ENCODE measurements at places on chromosomes 6 and 20.

- peaks cover 17% of the 10 kb centered on the region for H3K4me1 ChIP-seq
- no peak overlapping the region for H3K27ac ChIP-seq
- H3K4me3 ChIP-seq: no peak overlapping the region
- no peaks in the 10 kb centered on the region for H3K36me3 ChIP-seq
- no peak for DNase-seq
Observed at GRCh38 chr6:105186576-105186975, 6.8 kb upstream of the POPDC3 start.

DNA sequence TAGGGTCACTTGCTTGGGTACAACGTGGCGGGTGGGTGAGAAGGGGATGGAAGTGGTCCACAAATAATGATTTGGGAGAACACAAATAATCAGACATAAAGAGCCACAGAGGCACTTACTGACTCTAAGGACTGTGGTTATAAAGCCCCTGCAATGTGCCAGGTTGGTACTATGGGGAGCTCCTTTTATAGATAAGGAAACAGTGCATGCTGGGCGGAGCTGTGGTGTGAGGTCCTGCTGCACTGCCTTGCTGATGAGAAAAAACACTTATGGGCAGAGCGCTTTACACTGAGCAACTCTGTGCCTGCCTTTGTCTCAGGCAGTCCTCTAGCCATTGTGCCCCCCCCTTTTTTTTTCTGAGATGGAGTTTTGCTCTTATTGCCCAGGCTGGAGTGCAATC lies 29.1 kb upstream of the SCRT2 start:
- no peak for DNase-seq
- peaks cover 41% of the 10 kb centered on the region for H3K27me3 ChIP-seq
- peaks cover 6% of the 10 kb centered on the region for H3K4me1 ChIP-seq
- H3K4me3 ChIP-seq: no peak overlapping the region

DNA sequence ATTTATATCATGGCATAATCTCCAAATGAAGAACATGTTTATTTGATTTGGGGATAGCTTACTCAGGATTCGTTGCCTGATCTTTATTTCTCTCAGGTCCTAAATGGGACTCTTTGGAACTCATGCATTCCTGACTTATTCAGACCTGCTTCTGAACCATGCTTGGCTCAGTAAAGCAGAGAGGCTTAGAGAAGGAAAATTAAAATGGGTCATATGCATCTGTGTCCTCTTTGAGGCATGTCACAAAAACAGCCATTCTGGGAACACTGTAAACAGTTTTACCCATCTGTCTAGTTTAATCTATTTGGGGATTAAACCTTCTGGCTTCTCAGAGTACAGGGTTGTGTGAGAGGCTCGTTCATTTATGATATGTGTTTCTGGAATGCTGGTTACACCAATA lies 1017.3 kb downstream of the KIF16B start:
- no peak overlapping the region for H3K27ac ChIP-seq
- no peak for DNase-seq
- no peak overlapping the region for H3K4me3 ChIP-seq
- peaks cover 18% of the 10 kb centered on the region for H3K4me1 ChIP-seq

- no peak overlapping the region for H3K27ac ChIP-seq
- H3K36me3 ChIP-seq: peaks cover 28% of the 10 kb centered on the region
- no peak for DNase-seq
- no peaks in the 10 kb centered on the region for H3K27me3 ChIP-seq
- no peak overlapping the region for H3K4me3 ChIP-seq
- H3K4me1 ChIP-seq: peaks cover 16% of the 10 kb centered on the region
Observed at GRCh38 chr6:118931436-118931835, 3.5 kb downstream of the MCM9 start.

GRCh38 chr6:118565311-118565960 lies 17.3 kb downstream of the PLN start:
- H3K36me3 ChIP-seq: peaks cover 8% of the 10 kb centered on the region
- no peaks in the 10 kb centered on the region for H3K27me3 ChIP-seq

All from type B pancreatic cell (in vitro differentiated cells).